ENCODE measurements at places on chromosomes 3 and 15.

DNA sequence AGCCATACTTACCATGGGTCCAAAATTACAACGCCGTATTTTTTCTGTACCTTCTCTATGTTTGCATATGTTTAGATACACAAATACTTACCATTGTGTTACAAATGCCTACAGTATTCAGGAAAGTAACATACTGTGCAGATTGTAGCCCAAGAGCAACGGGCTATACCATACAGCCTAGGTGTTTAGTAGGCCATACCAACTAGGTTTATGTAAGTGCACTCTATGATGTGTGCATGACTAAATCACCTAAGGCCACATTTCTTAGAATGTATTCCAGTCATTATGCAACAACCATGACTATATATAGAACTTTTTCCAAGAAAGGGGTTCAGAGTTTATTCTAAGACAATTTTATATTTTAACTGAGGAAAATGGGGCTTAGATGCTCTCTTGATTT lies 411.7 kb downstream of the MAGI1 start:
- DNase-seq, result no peak

GRCh38 chr3:110478377-110479054 lies 593.1 kb upstream of the NECTIN3 start:
- no peak for DNase-seq

DNA sequence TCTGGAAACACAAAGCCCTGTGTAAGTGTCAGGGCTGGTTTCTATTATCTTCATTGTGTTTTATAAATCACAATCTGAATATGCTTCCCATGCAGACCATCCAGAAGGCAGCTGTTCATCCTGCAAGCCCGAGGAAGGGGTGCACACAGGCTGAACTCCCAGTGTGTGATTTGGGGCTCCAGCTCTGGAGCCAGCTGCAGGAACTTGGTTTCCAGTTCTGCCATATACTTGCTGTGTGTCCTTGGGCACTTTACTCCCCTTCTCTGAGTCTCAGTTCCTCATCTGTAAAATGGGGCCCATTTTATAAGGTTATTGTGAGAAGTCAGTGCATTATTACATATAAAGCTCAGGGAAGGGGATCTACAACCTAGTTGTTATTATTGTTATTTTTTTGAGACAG lies 22.6 kb downstream of the CYP8B1 start:
- no peak for DNase-seq

DNA sequence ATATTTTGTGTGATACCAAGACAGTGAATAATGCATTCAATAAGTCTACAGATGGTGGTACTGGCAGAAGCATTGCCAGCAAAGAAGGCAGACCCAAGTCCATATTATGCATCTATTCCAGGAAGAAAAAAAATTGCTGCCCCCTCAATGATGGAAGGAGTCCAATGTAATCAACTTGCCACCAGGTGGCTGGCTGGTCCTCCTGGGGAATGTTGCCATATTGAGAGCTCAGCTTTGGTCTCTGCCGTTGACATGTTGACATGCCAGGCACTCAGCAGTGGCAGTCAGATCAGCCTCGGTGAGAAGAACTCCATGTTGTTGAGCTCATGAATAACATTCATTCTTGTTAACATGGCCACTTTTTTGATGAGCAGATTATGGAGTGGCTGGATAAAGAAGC lies 298.5 kb downstream of the IGSF11 start:
- no peak for DNase-seq

DNA sequence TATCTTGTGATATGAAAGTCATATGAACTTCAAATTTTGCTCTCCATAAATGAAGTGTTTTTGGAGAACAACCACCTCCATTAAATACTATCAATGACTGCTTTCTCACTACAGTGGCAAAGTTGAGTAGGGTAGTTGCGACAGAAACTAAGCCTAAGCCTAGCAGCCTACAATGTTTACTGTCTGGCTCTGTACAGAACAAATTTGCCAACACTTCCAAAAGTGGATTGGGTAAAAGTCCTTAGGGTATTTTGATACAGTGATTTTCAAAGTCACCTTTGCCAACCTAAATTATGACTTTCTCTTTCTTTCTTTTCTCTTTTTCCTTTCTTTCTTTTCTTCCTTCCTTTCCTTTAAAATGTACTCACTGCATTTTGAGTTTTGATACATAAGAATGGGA lies 142.6 kb downstream of the PLCL2 start:
- DNase-seq, result no peak

DNA sequence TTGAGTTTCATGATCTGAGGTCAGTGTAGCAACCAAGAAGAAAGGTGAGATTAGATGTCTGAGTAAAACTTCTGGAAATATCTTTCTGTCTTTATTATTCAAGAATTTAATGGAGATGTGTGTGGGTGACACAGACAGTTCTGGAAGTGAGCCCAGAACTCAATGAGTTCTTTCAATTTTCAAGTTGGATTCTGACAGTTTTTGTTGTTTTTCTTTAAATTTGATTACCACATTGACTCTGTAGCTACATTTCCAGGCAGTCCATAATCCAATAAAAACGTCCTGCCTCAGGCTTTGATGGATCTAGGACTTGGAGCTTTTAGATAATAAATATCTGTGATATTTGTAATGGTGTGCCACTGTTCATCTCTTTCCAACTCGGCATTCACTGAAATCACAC lies 3.9 kb upstream of the PARP14 start:
- no peak for DNase-seq

DNA sequence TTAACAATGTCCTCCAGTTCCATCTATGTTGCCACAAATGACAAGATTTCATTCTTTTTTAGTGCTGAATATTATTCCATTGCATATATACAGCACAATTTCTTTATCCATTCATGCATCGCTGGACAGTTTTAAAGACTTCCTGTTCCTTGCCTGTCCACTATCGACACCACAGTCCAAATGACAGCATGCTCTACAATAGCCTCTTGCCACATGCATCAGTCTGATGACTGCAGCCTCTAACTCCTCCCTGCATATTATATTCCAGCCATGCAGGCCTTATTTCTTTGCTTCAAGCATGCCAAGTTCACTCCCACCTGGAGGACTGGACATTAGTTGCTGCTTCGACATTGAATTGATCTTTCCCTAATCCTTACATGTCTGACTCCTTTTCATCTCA lies 306.2 kb downstream of the FOXP1 start:
- no peak for DNase-seq

DNA sequence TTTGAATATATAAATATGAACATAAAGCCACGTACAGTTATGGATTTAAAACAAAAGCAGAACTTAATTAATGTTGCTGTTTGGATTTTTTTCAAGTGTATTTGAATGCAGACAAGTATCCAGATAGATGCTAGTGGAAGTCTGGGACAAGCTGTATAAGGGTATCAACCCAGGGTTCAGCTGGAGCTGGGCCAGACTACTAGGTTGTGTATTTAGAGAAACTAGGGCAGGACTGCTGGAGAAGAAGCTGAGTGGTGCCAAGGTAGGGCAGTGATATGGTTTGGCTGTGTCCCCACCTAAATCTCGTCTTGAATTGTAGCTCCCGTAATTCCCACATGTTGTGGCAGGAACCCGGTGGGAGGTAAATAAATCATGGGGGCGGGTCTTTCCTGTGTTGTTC lies 189.8 kb upstream of the CTDSPL start:
- no peak for DNase-seq

DNA sequence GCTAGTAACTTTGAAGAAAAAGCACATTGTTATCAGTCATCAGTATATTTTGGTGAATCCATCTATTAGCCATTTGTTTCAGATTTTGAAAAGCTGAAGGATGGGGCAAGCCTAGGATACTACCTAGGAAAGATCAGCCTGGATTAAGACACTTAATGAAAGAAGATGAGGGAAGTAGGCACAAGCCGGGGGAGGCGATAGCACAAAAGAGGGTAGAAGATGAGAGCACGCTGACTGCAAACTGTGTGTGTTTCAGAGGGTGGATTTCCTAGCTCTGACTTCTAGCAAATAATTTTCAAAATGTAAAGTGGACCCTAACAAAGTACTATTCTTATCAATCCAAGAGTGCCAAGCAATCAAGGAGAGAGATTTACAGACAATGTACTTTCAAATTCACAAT lies 22.2 kb upstream of the SOX2 start:
- no peak for DNase-seq

DNA sequence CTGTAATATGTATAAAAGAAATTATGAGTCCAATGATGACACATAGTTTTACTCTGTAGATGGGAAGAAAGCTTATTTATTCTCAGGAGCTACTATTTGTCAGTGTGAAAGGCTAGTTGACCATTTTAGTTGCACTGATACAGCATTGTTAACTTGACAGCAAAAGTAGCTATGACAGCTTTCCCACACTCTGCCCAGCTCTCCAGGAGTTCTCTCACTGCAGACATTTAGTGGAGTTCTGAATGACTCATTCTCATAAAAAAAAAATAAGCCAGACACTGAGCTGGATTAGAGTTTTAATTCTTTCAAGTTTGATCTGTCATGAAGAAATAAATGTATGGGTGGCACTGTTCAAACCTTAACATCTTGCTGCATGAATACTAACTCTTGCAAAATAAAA lies 77.2 kb upstream of the CFAP20DC start:
- no peak for DNase-seq

DNA sequence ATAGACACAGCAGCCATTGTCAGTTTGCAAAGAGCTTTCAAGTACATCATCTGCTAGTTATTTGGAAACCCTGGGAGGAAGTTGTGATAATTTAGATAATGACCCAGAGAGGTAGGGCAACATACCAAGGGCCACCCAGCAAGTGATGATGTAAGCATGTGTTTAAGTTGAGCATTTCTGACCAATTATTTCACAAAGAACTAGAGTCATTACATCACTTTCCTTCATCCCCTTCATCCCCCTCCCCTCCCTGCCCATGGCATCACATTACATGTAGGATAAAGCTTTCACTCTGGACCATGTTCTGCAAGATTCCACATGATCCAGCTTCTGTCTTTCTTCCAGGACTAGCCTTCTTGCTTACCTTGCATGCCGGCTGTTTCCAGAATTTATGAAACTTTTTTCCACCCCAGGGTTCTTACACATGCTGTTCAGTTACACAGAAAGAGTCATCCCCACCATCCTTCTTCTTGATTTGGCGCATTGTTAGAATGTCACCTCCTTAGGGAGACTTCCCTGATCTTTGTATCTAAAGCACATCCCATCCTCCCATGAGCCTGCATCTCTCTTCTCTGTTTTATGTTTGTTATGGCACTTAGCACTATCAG lies 71.3 kb downstream of the PTPRG start:
- no peak for DNase-seq

DNA sequence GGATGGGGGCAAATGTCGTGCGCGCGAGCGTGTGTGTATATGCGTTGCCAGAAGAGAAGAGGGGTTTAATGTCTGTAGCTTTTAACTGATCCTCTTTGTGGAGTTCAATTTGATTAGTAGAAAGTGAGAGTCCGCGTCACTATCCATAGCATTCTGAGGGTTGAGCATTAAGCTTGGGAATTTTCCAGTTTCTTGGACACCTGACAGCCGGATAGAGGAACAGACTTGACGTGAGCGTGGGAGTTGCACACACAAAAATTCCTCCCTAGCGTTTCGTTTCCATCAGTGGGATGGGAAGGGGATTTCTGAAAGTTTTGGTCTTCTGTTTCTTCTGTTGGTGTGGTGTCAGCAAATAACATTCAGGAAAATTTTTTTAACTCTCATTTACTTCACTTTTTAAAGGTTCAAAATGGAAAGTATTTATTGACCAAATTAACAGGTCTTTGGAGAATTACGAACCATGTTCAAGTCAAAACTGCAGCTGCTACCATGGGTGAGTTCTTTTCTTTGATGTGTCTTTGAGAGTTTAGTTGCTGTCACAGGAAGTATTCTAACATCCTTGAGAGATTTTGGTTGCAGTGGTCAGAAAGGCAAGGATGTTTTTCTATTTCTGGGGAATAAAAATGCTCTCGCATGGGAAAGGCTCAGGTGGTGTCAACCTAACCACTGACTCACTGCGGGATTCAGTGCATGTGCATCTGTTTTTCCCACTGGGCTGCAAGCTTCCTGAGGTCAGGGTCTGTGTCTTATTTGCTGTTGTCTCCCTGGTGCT lies 841 bp downstream of the POGLUT1 start:
- DNase-seq, result no peak

DNA sequence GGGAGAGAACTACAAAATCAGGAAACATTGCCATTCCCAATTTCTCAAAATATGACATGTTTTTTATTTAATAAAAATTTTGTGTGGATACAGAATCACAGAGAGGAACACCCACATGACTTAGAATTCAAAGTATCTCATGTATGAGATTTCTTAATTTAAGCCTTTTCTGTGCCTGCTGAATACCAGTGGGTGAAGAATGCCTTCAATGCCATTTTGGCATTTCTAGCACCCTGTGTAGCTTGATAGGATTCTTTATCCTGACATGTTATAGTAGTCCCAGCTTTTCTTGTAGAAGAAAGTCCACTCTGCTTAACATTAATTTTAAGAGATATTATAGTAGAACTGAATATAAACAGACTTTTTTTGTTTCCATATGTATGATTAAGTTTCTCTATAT lies 3.1 kb upstream of the SLMAP start:
- no peak for DNase-seq

DNA sequence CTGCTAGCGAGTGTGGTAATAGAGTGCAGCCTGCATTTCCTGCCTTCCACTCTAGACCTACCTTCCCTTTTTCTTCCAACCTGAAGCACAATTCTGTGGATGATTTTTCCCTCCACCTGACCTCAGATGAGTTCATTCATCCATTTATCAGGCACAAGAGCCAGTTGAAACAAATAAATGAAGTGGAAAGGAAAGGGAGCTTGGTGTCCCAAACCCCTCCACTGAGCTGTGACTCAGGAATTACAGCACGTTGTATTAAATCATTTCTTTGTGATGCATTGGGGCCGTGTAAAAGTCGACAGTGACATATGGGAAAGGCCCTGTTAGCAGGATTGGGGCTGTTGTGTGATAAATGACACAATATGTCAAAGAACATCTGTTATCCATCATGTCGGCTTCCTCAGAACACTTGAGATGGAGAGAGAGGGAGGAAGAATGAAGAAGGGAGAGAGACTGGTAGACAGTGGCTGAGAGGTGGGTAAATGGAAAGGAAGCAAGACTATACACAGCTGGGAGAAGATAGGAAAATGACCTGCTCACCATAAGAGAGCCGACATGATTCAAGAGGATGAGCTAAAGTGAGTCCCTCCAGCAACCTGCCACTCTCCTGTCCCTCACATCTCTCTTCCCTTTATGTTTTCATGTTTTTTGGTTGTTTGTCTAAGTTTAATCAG lies 366.0 kb downstream of the AGBL1 start:
- no peak for DNase-seq

- DNase-seq, result no peak
Observed at GRCh38 chr3:64411101-64411500, 185.8 kb upstream of the PRICKLE2 start.

GRCh38 chr15:100189319-100189718 lies 152.5 kb downstream of the ADAMTS17 start:
- DNase-seq, result no peak

GRCh38 chr3:16052964-16053363 lies 121.5 kb upstream of the GALNT15 start:
- DNase-seq, result no peak

All from activated CD8-positive, alpha-beta memory T cell treated with anti-CD3 and anti-CD28 coated beads for 1 hour (primary cell).